ENCODE measurements at places on chromosomes 1 and 21. TPM values are rescaled to one million over a fixed set of nuclear protein-coding genes. Genes with fewer than 3 reads are reported as not detected.

The TCEA3 gene
- total RNA-seq: 26.5 TPM

The RUSC1 gene
- 24.3 TPM for total RNA-seq

The OR2T29 gene
- not detected for total RNA-seq

The CAPN9 gene
- not detected for total RNA-seq

The LCE1C gene
- total RNA-seq: not detected

The SLC25A34 gene
- 3.2 TPM for total RNA-seq

The UAP1 gene
- total RNA-seq: 118 TPM

- no peak overlapping the region for H3K27ac ChIP-seq
- no peak for DNase-seq
- no peaks in the 10 kb centered on the region for H3K36me3 ChIP-seq
- no peaks in the 10 kb centered on the region for H3K4me1 ChIP-seq
- H3K27me3 ChIP-seq: no peaks in the 10 kb centered on the region
- H3K4me3 ChIP-seq: no peak overlapping the region
Measured at GRCh38 chr1:160460683-160461287, 60.4 kb downstream of the VANGL2 start.

- no peaks in the 10 kb centered on the region for H3K36me3 ChIP-seq
- H3K4me1 ChIP-seq: peaks cover 20% of the 10 kb centered on the region
- no peak overlapping the region for H3K27ac ChIP-seq
- H3K4me3 ChIP-seq: peak overlapping the region; percentile 41
- no peak for DNase-seq
Measured at GRCh38 chr1:35706846-35707600, 11.7 kb downstream of the C1orf216 start.

DNA sequence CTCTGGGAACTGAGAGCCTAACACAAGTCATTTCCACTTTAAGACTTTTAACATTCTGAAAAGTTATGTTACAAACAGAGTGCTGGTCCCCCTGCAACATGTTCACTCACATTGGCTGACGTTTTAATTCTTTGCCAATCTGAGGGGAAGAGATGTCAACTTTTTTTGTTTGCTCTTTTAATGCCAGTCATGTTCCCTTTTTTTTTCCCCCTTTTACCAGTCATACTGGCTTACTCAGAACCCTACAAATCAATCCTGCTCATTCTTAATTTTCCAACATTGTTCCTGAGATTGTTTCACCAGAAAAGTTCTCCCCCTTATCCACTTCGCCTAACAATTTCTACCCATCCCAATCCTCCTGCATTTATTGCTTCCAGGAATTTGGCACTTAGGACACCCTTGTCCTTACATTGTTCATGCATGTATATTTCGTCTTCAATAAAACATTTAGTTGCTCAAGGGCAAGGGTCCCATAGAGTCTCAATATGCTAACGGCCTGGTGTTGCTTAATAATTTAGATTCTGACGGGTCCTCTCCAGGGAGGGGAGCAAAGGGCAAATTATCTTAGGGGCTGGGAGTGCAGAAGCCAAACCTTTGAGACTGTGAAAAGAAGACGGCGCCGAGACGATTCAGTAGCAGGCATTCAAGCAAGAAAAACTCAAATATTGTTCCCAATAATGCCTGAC is 624 bp upstream of the CR1L start:
- no peak overlapping the region for H3K27ac ChIP-seq
- no peaks in the 10 kb centered on the region for H3K36me3 ChIP-seq
- no peak for DNase-seq
- peaks cover 13% of the 10 kb centered on the region for H3K4me1 ChIP-seq
- peak overlapping the region; percentile 43 for H3K4me3 ChIP-seq

- no peaks in the 10 kb centered on the region for H3K36me3 ChIP-seq
- DNase-seq: no peak
- no peak overlapping the region for H3K4me3 ChIP-seq
- H3K27me3 ChIP-seq: no peaks in the 10 kb centered on the region
Measured at GRCh38 chr1:91173346-91173890, 151.6 kb upstream of the ZNF644 start.

GRCh38 chr1:162406811-162407210 is 5.1 kb downstream of the SH2D1B start:
- H3K27me3 ChIP-seq: no peaks in the 10 kb centered on the region
- no peak for DNase-seq
- no peak overlapping the region for H3K27ac ChIP-seq
- no peak overlapping the region for H3K4me3 ChIP-seq
- no peaks in the 10 kb centered on the region for H3K4me1 ChIP-seq

GRCh38 chr1:231338270-231339128 is at the start of gene SPRTN:
Gene SPRTN (plus strand): TSS chr1:231338293. CDS start chr1:231338384, 91 bp downstream.
- H3K4me1 ChIP-seq: peaks cover 58% of the 10 kb centered on the region
- DNase-seq: peak; percentile 91
- H3K4me3 ChIP-seq: peak within 1 kb of the TSS; percentile 72
- peak within 1 kb of the TSS; percentile 77 for H3K27ac ChIP-seq

DNA sequence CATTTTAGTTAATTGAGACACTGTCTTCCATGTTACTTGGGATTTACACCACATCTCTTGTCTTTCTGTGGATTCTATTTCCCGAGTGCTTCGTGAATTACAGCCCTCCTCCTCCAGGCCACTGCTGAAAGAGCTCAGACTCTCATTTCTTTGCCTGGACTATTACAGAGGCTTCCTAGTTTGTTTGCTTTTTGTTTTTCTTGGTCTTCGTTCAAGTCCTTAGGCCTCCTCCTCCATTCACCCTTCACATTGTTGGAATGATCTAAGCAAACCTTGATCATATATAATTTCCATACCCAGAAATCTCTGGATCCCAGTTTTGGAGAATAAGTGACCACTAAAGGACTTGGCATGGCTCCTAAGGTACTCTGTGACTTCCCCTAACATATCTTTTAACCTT is 94.1 kb downstream of the CNIH3 start:
- no peak overlapping the region for H3K27ac ChIP-seq
- no peak overlapping the region for H3K4me3 ChIP-seq
- no peak for DNase-seq
- no peaks in the 10 kb centered on the region for H3K36me3 ChIP-seq

DNA sequence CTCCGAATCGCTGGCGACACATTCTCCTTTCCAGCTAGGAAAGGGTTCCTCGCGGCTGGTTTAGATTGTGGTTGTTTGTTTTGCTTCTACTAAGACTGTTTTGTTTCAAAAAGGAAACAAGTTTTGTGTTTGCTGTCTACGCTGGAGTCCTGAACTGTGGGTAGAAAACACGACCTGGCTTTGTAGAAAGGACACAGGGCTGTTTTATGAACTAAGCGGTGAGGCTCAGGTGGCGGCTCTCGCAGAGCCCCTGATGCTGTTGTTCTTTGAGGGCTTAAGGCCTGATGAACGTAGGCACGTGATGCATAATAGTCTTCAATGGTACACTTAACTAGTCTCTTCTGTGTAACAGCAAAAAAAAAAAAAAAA is 27.0 kb upstream of the FHAD1 start:
- peaks cover 21% of the 10 kb centered on the region for H3K4me1 ChIP-seq
- H3K4me3 ChIP-seq: no peak overlapping the region
- H3K36me3 ChIP-seq: peaks cover 13% of the 10 kb centered on the region
- no peak overlapping the region for H3K27ac ChIP-seq

DNA sequence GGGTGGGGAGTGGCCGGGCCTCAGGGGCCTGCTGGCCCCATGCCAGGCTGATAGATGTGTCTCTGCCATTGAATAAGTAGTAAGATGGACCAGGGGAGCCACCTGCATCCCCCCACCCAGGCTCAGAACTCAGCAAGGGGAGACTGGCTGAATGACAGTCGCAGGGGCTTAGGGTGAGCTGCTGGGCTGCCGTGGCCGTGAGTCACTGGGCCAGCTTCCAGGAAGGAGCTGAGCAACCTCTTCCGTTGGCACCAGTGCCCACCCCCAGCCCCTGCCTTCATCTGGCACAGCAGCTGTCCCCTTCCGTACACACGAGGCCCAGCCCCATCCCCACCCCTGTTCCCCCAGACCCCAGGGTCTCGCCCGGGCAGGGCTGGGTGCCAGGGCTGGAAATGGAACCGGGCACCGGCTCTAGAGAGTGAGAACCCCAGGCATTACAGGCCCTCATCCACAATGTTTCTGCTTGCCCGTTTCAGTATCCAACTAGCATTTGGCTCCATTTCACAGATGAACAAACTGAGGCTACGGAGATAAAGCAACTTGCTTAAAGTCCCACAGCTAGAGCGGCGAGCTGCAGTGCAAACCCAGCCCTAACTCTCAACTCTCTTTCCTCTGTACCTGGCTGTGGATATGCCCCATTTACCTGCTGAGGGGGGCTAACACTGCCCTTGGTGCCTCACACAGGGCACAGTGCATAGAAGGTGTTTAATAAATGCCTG is 10.2 kb downstream of the WNT4 start:
- H3K27me3 ChIP-seq: no peaks in the 10 kb centered on the region
- H3K4me3 ChIP-seq: no peak overlapping the region
- no peak overlapping the region for H3K27ac ChIP-seq

DNA sequence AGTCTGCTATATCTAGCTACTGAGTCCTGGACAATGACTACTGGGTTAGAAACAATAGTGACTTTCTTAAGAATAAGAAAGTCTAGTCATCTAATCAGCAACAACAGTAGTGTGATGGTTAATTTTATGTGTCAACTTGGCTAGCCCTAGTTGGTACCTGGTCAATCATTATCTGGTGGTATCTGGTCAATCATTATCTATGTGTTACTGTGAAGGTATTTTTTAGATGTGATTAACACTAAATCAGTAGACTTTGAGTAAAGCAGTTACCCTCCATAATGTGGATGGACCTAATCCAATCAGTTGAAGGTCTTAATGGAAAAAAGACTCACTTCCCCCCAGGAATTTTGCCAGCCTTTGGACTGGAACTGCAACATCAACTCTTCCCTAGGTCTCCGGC is 312.6 kb downstream of the SIPA1L2 start:
- H3K27ac ChIP-seq: no peak overlapping the region
- no peak for DNase-seq
- H3K4me1 ChIP-seq: peaks cover 18% of the 10 kb centered on the region
- H3K36me3 ChIP-seq: no peaks in the 10 kb centered on the region
- H3K4me3 ChIP-seq: no peak overlapping the region
- H3K27me3 ChIP-seq: no peaks in the 10 kb centered on the region

GRCh38 chr1:156461109-156461508 is 39.5 kb downstream of the MEF2D start:
- peaks cover 4% of the 10 kb centered on the region for H3K36me3 ChIP-seq
- DNase-seq: no peak
- peak overlapping the region; percentile 66 for H3K27ac ChIP-seq
- H3K27me3 ChIP-seq: no peaks in the 10 kb centered on the region

DNA sequence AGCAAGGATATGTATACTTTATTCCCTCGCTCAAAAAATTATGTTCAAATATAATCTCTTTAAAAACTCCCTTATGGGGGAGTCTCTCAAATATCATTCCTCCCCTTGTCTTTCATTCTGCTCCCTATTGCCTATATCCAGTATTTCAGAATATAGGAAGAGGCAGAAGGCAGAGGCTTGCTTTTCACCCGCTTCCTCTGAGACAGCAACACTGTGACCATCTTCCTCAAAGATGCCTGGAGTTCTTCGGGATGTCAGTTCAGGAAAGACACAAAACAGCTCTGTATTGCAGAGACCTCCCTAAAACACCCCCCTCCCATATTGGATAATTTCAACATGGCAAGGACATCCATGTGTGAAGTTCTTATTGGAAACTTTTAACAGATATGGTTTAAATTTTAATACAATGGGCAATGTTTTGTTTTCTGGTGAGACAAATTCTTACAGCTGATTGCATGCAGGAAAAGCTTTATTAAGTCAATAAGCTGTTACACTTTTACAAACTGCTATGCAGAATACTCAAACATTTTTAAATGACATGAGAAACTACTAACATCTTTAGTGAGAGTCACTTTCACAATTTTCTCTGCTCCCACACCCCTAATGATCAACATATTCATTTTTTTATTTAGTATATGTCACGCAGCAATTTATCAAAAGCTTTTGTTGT is 4.8 kb downstream of the DIRAS3 start:
- H3K27ac ChIP-seq: no peak overlapping the region
- H3K36me3 ChIP-seq: no peaks in the 10 kb centered on the region

DNA sequence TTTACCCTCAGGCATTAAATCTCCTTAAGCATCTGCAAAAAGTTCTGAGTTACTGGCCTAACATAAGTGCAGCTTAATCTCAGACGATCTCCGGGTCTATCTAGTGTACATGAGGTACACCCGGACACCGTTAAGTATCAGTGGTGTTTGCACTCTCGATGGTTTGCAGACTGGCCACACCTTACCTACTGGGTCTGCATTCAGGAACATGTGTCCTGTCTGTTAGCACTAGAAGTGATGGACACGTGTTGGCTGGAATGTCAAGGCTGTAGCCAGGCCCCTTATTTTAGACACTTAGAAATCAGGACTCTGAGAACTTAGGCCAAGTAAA is 783 bp upstream of the AGL start:
- H3K4me3 ChIP-seq: peak overlapping the region; percentile 61
- H3K27me3 ChIP-seq: no peaks in the 10 kb centered on the region
- H3K36me3 ChIP-seq: no peaks in the 10 kb centered on the region
- DNase-seq: no peak
- H3K4me1 ChIP-seq: peaks cover 16% of the 10 kb centered on the region

DNA sequence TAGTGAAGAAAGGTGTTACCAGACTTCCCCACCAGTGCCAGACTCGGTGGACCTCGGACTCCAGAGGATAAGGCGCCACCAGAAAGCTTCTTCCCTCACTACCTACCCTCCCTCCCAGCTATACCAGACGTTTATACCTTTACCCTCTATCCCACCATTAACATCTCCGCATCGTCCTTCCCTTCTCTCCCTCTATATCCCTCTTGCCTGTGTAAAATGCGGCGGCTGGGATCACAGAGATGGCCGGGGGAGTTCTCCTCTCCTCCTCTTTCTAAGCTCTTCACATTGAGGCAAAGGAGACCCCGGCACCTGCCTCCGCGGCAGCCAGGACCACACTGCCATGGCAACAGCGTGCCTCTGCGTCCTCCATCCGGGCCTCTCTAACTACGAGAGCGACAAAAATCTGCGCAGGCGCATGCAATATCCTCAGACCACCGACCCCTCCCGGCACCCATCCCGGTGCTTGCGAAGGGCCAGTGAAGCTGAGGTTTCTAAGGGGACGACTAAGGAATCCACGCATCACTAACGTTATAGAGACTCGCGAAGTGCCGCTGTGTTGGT is at the start of gene CCDC181:
TSS of gene CCDC181 (minus strand) at position 394 of the 561 bp plus-strand sequence. CDS start 2,547 bp downstream, outside the sequence.
- H3K4me3 ChIP-seq: peak within 1 kb of the TSS; percentile 14
- H3K36me3 ChIP-seq: no peaks in the 10 kb centered on the region
- H3K4me1 ChIP-seq: peaks cover 6% of the 10 kb centered on the region
- no peak within 1 kb of the TSS for H3K27ac ChIP-seq
- DNase-seq: no peak
- no peaks in the 10 kb centered on the region for H3K27me3 ChIP-seq

- no peaks in the 10 kb centered on the region for H3K36me3 ChIP-seq
- peaks cover 3% of the 10 kb centered on the region for H3K4me1 ChIP-seq
- H3K27me3 ChIP-seq: no peaks in the 10 kb centered on the region
- H3K4me3 ChIP-seq: no peak overlapping the region
- DNase-seq: no peak
- no peak overlapping the region for H3K27ac ChIP-seq
Measured at GRCh38 chr1:224718470-224719053, 102.4 kb downstream of the CNIH3 start.
